ENCODE measurements at places on chromosomes 1 and 21. TPM values are rescaled to one million over a fixed set of nuclear protein-coding genes. Genes with fewer than 3 reads are reported as not detected.

Gene KRTAP21-2
- not detected for total RNA-seq

Gene ANKRD65
- not detected for total RNA-seq

Gene NR1I3
- total RNA-seq, result not detected

Gene SYT14
- not detected for total RNA-seq

Gene GUCA2A
- not detected for total RNA-seq

Gene FMO5
- 1.3 TPM for total RNA-seq

Gene OR6N1
- not detected for total RNA-seq

Gene NPR1
- not detected for total RNA-seq

Gene PDPN
- total RNA-seq, result not detected

Gene SLC25A34
- total RNA-seq, result 2.2 TPM

Gene NBPF4
- not detected for total RNA-seq

Gene UROD
- total RNA-seq, result 41.2 TPM

Gene PDE9A
- total RNA-seq, result 12.2 TPM

Gene PRDM15
- 9.2 TPM for total RNA-seq

Gene ITGB2
- 234 TPM for total RNA-seq

Gene PALMD
- total RNA-seq, result not detected

Gene ZFP69
- total RNA-seq, result 0.64 TPM
